SK-N-SH (cell line): ENCODE measurements at places on chromosomes 1 and 21. TPM values are rescaled to one million over a fixed set of nuclear protein-coding genes. Genes with fewer than 3 reads are reported as not detected.

Gene FCRL2
- not detected in 2 replicates for polyA plus RNA-seq

Gene SIKE1
- polyA plus RNA-seq = 29.8 and 41.1 TPM in 2 replicates

Gene FBXO28
- 8.1 and 12.1 TPM in 2 replicates for polyA plus RNA-seq

Gene TTC39A
- 0.97 and 1.3 TPM in 2 replicates for polyA plus RNA-seq

- no peak overlapping the region for H3K27ac ChIP-seq
- H3K27me3 ChIP-seq = no peaks in the 10 kb centered on the region; the same call in 1 of the 2 replicates
- H3K36me3 ChIP-seq = no peaks in the 10 kb centered on the region
- H3K4me3 ChIP-seq = no peak overlapping the region
- H3K4me1 ChIP-seq = no peaks in the 10 kb centered on the region
Observed at GRCh38 chr1:63723602-63724001, 50.2 kb upstream of the ROR1 start.

- H3K36me3 ChIP-seq = no peaks in the 10 kb centered on the region
- no peaks in the 10 kb centered on the region for H3K27me3 ChIP-seq
- H3K4me3 ChIP-seq = no peak overlapping the region
- peaks cover 37% of the 10 kb centered on the region for H3K4me1 ChIP-seq
- H3K27ac ChIP-seq = peak overlapping the region; percentile 99
Observed at GRCh38 chr21:38990424-38990794, 184.7 kb downstream of the ETS2 start.

DNA sequence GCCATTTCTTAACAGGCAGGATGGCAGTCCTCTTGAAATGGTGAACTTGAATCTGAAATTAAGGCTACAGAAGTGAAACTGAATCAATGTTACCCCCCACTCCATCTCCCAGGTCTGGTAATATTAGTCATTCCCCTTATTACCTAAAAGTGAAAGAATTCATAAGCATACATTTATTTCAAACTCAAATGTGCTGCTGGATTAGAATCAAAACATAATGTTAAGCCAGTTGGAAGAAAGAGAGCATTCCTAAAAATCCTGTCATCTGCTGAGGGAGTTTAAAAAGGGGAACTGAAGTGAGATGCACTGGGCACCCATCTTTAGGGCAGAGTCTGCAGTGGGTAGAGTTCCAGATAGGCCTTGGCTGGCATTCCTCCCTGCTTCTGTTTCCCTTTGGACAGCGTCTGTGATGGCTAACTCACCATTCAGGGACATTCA is 17.4 kb downstream of the KIAA0319L start:
- peaks cover 14% of the 10 kb centered on the region for H3K36me3 ChIP-seq
- peak overlapping the region; percentile 74 for H3K27ac ChIP-seq
- peaks cover 21% of the 10 kb centered on the region; the same call in 1 of the 2 replicates for H3K4me1 ChIP-seq
- H3K4me3 ChIP-seq = peak overlapping the region; percentile 25; the same call in 1 of the 2 replicates

- DNase-seq = no peak
- no peak overlapping the region for H3K4me3 ChIP-seq
- no peaks in the 10 kb centered on the region for H3K36me3 ChIP-seq
Observed at GRCh38 chr1:55662875-55663274, 447.7 kb upstream of the USP24 start.

DNA sequence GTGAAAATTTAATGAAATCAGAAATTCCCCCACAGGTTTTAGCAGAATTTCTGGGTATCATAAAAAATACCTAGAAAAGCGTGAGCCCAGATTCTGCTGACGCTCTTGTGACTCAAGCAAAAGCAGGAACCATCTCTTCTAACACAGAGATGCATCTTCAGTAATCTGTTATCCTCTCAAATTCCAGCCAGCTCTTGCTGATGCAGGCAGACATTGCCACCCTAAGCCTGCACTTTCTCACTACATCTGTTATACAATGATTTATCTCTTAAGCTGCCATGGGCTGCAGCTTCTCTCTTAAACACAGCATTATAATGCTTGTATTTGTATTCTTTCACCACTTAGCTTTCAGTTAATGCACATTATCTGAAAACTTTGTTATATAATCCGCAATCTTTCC is 113.0 kb upstream of the RGS1 start:
- no peaks in the 10 kb centered on the region; the same call in 1 of the 2 replicates for H3K4me1 ChIP-seq
- DNase-seq = peak; percentile 7
- no peak overlapping the region for H3K4me3 ChIP-seq
- H3K36me3 ChIP-seq = no peaks in the 10 kb centered on the region

GRCh38 chr1:87961992-87962391 is 633.3 kb downstream of the LMO4 start:
- no peaks in the 10 kb centered on the region for H3K27me3 ChIP-seq
- no peak overlapping the region for H3K27ac ChIP-seq
- H3K4me1 ChIP-seq = no peaks in the 10 kb centered on the region
- no peaks in the 10 kb centered on the region for H3K36me3 ChIP-seq
- H3K4me3 ChIP-seq = no peak overlapping the region
- no peak for DNase-seq

- H3K36me3 ChIP-seq = peaks cover 14% of the 10 kb centered on the region; the same call in 1 of the 2 replicates
- H3K4me3 ChIP-seq = no peak overlapping the region
- no peak for DNase-seq
- H3K27me3 ChIP-seq = no peaks in the 10 kb centered on the region
- peaks cover 13% of the 10 kb centered on the region for H3K4me1 ChIP-seq
Observed at GRCh38 chr1:224730540-224730939, 114.4 kb downstream of the CNIH3 start.

DNA sequence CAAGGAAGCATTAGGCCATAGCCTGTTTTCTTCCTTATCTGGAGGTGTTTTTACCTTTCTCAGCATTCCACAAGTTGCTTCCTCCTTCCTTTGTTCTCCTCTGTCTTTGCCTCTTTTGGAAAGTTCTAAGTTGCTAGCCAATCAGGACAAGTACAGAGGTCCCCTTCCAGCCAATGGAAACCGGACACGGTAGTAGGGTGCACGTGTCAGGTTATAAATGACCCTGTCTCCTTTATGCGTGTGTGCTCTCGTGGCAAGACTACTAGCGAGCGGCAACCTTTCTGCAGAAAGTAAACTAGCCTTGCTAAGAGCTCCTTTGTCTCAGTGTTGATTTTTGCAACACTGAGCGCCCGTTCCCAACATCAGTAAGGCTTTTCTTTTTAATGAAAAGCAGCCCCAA is 1.5 kb upstream of the ACADM start:
- no peak overlapping the region for H3K27ac ChIP-seq
- no peaks in the 10 kb centered on the region; the same call in 1 of the 2 replicates for H3K4me1 ChIP-seq
- H3K36me3 ChIP-seq = no peaks in the 10 kb centered on the region
- no peak for DNase-seq
- no peaks in the 10 kb centered on the region for H3K27me3 ChIP-seq
- no peak overlapping the region for H3K4me3 ChIP-seq

DNA sequence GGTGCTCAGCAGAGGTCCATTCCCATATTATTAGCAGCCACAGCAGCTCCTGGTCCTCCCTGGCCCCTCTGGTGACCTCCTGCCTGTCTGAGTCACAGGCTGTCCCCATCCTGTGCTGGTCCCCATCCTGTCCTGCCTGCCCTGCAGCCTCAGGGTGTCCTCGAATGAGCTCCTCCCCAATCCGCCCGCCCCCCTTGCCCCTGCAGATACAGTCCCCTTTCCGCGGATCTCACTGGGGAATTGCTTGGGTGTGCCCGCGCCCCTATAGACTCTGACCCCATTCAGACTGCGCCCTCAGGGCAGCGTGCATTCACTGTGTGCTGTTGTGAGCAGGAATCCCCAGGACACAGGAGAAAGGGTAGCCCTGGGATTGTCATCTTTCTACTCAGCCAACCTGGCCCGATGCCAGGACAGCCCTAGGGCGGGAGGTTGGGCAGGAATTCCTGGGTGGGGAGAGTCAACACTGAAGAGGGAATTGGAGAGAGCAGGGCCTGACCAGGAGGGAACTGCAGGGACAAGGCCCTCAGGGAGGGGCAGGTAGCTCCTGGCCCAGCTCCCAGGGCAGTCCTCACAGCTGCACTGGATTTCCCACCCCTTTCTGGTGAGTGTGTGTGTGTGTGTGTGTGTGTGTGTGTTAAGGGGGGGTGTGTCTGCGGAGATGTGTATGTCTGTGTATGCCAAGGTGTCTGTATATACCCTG is 1.1 kb upstream of the GUCA2A start:
- H3K4me1 ChIP-seq = no peaks in the 10 kb centered on the region
- H3K4me3 ChIP-seq = no peak overlapping the region
- DNase-seq = peak; percentile 76
- no peaks in the 10 kb centered on the region for H3K36me3 ChIP-seq
- H3K27me3 ChIP-seq = no peaks in the 10 kb centered on the region

DNA sequence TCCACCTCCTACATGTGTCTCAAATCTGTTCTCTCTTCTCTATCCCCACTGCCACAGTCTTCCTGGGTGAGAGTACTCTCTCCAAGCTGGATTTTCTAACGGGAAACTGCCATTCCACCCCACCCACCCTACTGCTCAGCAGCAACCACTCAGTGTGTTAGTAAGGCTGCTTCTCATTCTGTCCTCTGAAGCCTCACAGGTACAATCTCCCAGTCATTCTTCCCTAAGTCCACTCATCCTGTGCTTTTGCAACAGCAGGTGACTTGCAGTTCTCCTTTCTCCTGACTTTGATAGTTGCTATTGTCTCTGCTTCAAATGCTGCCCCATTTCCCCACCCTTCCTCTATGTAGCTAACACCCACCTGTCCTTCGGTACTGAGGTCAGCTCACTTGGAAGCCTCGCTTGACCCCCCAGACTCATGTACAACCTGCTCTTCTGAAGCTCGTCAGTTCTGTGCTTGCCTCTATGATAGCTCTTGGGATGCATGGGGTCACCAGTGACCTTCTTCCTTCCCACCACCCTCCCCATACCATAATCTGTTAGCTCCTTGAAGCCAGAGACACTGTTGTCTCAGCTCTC is 188.9 kb downstream of the RRAGC start:
- no peak overlapping the region for H3K4me3 ChIP-seq
- no peak overlapping the region for H3K27ac ChIP-seq
- no peak for DNase-seq
- no peaks in the 10 kb centered on the region; the same call in 1 of the 2 replicates for H3K27me3 ChIP-seq
- no peaks in the 10 kb centered on the region for H3K4me1 ChIP-seq
- no peaks in the 10 kb centered on the region for H3K36me3 ChIP-seq

- H3K4me1 ChIP-seq = peaks cover 23% of the 10 kb centered on the region; the same call in 1 of the 2 replicates
- no peak overlapping the region; the same call in 1 of the 2 replicates for H3K4me3 ChIP-seq
- peaks cover 13% of the 10 kb centered on the region; the same call in 1 of the 2 replicates for H3K36me3 ChIP-seq
- no peak for DNase-seq
Observed at GRCh38 chr1:153607381-153607780, 5.6 kb downstream of the S100A16 start.

GRCh38 chr1:24266398-24266941 is 52.7 kb upstream of the GRHL3 start:
- H3K4me3 ChIP-seq = no peak overlapping the region
- DNase-seq = no peak
- no peak overlapping the region for H3K27ac ChIP-seq
- H3K4me1 ChIP-seq = no peaks in the 10 kb centered on the region
